ENCODE measurements at places on chromosomes 3 and 15.

GRCh38 chr3:138081371-138082084 lies 33.9 kb downstream of the DZIP1L start:
- no peak for DNase-seq

- no peak for DNase-seq
These were observed 108.5 kb upstream of the NR2E3 start for GRCh38 chr15:71701808-71702207.

- DNase-seq = no peak
These were observed 2.0 kb upstream of the CLDN16 start for GRCh38 chr3:190385731-190386688.

- DNase-seq = no peak
These were observed 68.1 kb downstream of the STRIT1 start for GRCh38 chr3:155225417-155225816.

DNA sequence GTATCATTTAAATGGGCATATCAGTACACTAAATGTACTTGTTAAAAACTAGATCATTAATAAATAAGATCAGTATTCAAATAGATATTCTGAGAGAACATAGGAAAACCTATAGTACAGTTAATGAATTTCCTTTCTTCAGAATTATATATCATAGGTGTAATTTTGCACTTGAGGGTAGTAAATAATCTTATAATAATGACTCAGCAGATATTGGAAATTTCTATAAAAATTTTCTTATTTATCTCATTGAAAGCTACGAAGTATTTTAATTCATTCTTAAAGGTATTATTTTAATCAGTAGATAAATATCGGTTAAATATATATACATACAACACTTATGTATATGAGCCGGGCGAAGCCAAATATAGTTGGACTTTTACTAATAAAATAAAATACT lies 300.9 kb upstream of the SOX2 start:
- DNase-seq = no peak

All from CD4-positive, CD25-positive, alpha-beta regulatory T cell (primary cell).